ENCODE measurements at places on chromosomes 3 and 15.

DNA sequence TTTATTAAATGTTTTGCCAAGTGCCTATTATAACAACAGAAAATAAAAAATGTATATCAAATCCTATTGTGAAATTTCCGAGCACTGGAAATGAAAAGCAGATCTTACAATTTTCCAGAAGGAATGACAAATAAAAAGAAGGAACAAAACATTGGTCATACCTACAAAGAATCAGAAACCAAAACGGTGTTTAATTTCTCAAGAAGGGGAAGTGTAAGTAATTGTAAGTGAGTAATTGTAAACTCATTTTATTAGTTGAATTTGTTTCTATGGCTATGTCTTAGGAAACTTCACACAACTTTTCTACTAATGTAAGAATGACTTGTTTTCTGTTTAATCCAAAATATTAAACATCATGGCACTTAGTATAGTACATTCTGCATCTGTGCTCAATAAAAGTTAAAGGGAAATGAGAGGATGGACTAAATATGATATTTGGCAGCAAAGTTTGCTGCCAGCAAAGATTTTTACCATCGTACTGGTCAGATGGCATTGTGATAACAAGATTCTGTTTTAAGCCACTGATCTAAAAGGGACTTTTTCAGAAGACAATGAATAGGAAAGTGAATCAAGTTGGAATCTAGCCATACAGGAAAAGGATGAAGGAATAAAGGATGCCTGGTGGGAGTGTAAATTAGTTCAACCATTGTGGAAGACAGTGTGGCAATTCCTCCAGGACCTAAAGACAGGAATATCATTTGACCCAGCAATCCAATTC, 232.4 kb downstream of the NFKBIZ start:
- peak; percentile 67 for DNase-seq

DNA sequence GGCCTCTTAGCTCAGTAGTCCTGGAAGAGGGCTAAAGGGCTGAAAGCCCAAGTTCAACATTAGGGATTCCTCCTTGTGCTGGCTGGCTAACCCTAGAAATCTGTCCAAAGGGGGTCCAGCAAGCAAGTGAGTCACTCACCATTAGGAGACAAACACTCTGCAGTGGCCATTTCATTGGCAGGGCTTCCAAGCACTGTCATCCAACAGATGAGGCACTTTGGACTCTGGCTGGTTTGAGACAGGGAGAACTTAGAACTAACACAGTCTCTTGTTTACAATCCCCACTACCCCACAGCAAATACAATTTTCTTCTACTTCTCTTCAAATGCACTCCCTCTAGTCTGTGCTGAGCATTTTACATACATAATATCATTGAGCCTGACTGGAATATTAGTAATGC, 10.1 kb upstream of the WNT5A start:
- DNase-seq: no peak

DNA sequence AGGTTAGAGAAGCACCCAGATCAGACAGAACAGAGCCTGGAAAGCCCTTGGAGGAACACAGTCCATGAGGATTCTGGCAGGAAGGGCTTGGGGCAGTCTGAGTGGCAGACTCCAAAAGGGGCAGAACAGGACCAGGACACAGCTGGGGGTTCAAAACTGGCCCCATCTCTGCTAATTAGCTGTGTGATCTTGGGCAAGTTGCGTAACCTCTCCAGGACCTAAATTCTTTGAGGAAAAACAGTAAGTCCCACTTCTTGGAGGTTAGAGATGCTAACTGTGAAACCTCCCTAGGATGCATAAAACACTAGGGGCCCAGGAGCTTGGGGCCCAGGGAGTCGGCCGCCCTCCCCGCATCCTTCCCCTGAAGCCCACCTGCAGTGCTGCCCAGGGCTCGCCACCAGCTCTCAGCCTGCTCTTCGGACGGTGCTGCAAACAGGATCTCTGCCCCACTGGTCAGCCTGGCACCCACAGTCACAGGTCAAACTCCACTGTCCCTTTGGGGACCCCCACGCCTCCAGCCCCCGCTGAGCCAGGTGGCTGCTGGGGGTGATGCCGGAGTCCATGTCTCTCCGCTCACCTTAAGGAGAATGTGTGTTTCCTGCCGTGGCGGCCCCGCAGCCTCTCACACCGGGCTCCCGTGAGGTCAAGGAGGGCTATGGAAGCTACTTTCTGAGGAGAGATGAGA, 12.0 kb downstream of the PLA2G4B start:
- no peak for DNase-seq

GRCh38 chr3:24242012-24242698, 252.5 kb downstream of the THRB start:
- DNase-seq: no peak

- no peak for DNase-seq
Measured at GRCh38 chr15:60973637-60974415, 255.3 kb downstream of the RORA start.

- no peak for DNase-seq
Measured at GRCh38 chr15:42163291-42163690, 6.9 kb upstream of the PLA2G4F start.

DNA sequence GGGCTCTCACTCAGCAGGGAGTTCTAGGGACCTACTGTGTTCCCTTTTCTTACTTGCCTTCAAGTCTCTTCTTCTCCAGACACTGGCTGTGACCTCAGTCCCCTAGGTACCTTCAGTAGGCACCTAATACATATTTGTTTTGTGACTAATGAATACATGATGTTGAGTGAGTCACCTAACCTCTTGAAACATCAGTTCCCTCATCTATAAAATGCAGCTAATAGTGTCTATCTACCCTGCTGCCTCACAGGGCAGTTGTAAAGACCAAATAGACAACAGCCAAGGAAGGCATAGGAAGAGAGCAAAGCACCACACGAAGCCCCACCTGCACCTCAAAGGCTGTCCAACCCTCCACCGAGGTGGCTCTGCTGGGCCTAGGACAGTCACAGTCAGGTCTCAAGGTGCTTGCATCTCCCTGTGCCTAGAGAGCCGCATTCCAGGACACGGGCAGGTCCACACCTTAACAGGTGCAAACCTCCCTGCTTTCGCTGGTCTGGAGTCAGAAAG, 29.1 kb downstream of the DAPK2 start:
- no peak for DNase-seq

- DNase-seq: no peak
Measured at GRCh38 chr15:79523266-79523665, 91.1 kb downstream of the MINAR1 start.

DNA sequence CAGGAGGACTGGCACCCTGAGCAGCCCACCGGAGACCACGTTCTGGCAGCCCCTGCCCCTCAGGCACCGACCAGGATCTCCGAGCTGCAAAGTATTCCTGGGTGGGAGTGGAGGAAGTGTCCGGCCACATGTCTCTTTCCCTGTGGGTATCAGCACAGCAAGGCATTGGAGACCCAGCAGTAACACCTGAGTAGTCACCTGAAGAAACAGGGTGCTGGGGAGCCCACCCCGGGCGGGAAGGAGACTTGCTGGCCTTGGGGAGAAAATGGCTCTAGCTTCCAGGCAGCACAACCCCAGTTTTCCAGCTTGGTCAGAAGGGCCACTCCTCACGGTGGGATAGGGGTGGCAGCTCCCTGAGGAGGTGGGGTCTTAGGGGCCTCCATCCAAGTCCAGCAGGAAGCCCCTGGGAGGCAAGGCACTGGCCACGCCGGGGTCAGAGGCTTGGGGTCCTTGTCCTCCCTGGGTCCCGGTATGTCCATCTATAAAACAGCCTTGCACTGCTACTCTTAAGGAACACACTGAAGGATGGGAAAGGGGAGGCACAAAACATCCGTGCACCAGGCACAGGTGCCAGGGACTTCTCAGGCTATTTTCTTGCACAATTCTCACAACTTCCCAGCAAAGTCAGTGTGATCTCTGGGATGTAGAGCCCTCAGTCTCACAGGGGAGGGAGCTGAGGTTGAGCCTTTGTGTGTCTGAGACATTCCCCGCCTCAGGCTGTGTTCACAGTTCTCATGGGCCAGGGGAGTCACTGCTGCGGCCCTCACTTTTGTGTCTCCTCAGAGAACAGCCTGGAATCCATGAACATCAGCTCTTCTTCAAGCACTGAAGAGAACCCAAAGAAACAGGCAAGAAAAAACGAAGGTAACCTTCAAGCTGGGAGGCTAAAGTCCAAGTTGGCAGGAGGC, 11.9 kb downstream of the CFAP100 start:
- DNase-seq: no peak

DNA sequence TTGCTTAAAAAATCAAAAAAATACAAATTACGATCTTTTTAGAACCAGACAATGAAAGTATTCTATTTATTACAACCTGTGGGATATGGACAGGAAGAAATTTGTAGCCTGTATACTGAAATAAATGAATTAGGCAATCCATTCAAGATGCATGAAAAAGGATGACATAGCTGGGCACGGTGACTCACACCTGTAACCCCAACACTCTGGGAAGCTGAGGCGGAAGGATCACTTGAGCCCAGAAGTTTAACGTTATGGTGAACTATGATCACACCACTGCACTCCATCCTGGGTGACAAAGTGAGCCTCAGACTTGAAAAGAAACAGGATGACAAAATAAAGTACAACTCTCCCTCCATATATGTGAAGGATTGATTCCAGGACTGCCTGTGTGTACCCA, 74.1 kb downstream of the MSL2 start:
- DNase-seq: no peak

GRCh38 chr3:116070061-116070460, 375.2 kb downstream of the LSAMP start:
- no peak for DNase-seq

- DNase-seq: no peak
Measured at GRCh38 chr3:73475717-73476116, 149.0 kb downstream of the PDZRN3 start.

DNA sequence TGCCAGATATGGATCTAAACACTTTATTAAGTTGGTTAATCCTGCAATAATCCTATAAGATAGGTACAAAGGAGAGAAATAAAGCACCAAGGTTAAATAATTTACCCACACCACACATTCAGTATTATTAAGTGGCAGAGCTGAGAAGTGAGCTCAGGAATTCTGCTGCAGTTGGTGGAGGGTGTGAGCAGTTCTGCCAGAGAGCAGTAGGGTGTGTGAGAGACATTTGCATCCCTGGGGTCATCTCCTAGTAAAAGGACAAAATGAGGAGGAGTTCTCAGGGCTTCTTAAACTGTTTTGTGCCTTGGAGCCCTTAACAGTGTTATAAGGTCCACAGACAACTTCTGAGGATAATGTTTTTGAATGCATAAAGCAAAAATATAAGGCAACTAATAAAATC, 484.5 kb downstream of the TAFA4 start:
- DNase-seq: no peak

DNA sequence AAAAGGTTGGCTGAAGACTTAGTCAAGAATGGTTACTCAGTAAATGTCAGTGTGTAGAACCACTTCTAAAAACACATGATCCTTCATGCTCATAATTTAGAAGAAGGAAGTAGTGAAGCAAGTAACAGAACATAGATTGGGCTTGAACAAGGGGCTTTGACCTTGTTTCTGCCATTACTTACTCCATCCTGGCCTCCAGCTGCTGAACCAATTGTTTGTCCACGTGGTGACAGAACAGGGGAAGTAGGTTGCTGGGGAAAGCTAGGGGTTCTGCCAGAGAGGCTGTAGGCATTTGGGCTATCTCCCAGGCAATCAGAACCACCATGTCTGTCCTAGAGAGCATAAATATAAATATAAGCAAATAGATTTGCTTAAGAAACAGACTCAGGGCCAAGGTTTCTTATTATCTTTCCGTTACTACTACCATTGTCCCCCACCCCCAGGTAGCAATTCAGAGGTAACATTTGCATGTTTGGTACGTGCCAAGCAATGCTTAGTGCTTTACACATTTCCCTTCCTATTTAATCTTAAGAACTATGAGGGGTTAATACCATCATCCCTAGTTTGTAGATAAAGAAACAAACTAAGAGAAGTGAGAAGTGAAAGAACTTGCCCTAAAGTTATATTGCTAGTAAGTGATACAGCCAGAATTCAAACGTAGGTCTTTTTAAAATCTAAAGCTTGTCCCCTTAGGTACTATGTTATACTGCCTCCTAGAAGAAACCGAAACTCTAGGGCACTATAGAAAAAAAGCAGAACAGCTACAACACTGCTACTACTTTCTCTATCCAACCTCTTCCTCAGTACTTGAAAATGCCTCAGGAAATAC, 3.0 kb upstream of the SPG11 start:
- peak; percentile 42 for DNase-seq

GRCh38 chr15:27449941-27450340, 479.0 kb downstream of the GABRG3 start:
- no peak for DNase-seq

- no peak for DNase-seq
Measured at GRCh38 chr3:147651107-147651778, 242.1 kb downstream of the ZIC1 start.

GRCh38 chr3:151969026-151969642, 95.7 kb downstream of the SUCNR1 start:
- peak; percentile 20 for DNase-seq

GRCh38 chr3:160210799-160211221, 14.4 kb upstream of the C3orf80 start:
- DNase-seq: peak; percentile 76

DNA sequence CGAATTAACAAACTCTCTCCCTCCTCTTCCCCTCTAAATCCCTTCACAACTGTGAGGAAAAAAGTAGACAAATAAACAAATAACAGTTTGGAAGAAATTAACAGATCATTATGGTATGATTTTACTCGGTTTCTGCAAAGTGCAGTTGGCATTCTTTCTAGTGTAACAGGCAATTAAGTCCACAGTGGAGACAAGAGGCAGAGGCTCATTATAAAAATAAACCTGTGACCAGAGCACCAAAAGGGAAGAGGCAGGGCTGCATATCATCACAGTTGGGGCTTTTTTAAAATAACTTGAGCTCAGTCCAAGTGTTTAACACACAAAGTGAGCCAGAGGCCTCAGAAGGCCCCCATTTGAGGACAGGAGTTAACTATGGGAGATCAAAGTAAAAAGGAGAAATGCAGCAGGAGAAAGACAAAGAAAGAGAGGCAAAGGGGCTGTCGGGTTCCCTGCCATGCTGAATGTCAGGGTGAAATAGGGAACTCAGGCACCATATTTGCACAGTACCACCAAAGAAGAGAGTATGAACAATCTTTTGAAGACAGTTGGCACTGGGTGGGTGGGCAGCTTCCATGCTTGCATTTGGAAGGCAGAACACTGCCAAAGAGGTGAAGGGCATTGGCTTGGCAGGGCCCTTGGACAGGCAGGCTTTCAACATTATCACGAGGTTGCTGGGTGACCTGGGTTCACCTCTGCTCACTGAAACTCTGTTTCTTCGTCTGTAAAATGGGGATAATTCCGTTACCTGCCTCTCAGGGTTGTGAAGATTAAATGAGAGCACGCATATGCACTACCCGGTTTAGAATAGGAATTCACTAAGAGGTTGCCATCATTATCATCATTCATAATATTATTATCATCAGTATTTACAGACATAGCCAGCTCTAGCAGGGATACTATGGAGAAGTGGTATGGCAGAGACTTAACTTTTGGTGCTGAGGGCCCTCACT, 134.5 kb downstream of the MEX3B start:
- no peak for DNase-seq

DNA sequence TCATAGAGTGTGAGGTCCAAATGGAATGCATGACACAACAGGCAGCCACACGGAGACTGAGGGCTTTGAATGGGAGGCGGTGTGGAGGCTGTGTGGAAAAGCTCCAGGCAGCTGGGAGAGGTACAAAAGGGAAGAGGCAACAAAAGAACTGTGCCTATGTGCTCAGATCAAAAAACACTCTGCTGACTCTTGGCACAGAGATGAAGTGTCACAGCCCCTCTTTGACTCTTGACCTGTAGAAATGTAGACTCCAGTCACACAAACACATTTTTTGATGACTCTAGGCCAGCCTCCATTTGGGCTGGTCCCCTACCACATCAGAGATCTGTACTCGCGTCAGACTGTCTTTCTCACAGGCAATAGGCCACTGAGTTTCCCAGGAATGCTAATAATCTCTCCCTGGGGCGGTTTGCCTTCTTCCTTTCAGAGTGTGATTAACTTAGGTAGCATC, 456.0 kb downstream of the TUSC7 start:
- DNase-seq: no peak

- DNase-seq: no peak
Measured at GRCh38 chr3:109984976-109985375, 647.6 kb upstream of the DPPA4 start.
